T-cell (primary cell): ENCODE measurements at places on chromosomes 5 and 9. TPM values are rescaled to one million over a fixed set of nuclear protein-coding genes. Genes with fewer than 3 reads are reported as not detected.

The PTTG1 gene
- 14.0 TPM for total RNA-seq

- no peak for DNase-seq
- H3K4me1 ChIP-seq: no peaks in the 10 kb centered on the region
- H3K27ac ChIP-seq: no peak overlapping the region
- no peaks in the 10 kb centered on the region for H3K36me3 ChIP-seq
These were observed 28.5 kb downstream of the SPINK5 start for GRCh38 chr5:148091991-148092964.

The WNT8A gene
- not detected for total RNA-seq

The ADAMTS12 gene
- total RNA-seq: not detected

GRCh38 chr9:10387282-10387681, 225.5 kb downstream of the PTPRD start:
- no peaks in the 10 kb centered on the region for H3K36me3 ChIP-seq
- H3K27ac ChIP-seq: no peak overlapping the region
- no peak overlapping the region for H3K4me3 ChIP-seq
- no peak for DNase-seq
- no peaks in the 10 kb centered on the region for H3K27me3 ChIP-seq
- H3K4me1 ChIP-seq: no peaks in the 10 kb centered on the region

GRCh38 chr5:133440467-133441115, 171.8 kb downstream of the FSTL4 start:
- H3K4me1 ChIP-seq: no peaks in the 10 kb centered on the region
- no peak overlapping the region for H3K27ac ChIP-seq
- no peaks in the 10 kb centered on the region for H3K36me3 ChIP-seq
- H3K27me3 ChIP-seq: no peaks in the 10 kb centered on the region

- H3K4me3 ChIP-seq: no peak overlapping the region
- no peak overlapping the region for H3K27ac ChIP-seq
- H3K36me3 ChIP-seq: no peaks in the 10 kb centered on the region
- peaks cover 16% of the 10 kb centered on the region for H3K27me3 ChIP-seq
These were observed 76.7 kb downstream of the FGF1 start for GRCh38 chr5:142609142-142609541.

The CCDC187 gene
- not detected for total RNA-seq

DNA sequence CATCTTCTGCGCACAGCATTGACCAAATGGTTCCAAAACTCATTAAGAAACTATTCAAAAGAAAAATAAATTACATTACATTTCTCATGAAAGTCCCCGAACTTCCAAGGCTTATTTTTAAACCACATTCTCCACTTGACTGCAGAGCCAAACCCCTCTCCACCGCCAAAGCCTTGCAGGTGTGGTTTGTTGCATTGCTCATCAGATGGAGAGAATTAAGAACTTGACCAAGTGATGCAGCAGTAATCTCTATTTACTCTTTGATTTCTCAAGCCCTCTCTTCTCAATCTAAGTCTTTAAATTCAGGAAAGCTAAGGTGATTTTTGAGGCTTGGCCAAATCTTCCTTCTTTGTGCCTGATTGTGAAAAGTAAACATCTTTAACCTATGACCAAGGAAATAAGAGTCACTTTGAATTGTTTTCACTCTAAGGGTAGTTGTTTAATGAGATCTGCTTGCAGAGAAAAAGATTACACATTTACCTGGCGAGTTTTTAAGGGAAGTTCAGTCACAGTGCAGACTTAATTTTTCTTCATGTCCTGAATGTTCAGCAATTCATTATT, 290.5 kb upstream of the ITGA1 start:
- DNase-seq: no peak
- no peaks in the 10 kb centered on the region for H3K27me3 ChIP-seq
- no peaks in the 10 kb centered on the region for H3K4me1 ChIP-seq
- no peaks in the 10 kb centered on the region for H3K36me3 ChIP-seq
- H3K27ac ChIP-seq: no peak overlapping the region

DNA sequence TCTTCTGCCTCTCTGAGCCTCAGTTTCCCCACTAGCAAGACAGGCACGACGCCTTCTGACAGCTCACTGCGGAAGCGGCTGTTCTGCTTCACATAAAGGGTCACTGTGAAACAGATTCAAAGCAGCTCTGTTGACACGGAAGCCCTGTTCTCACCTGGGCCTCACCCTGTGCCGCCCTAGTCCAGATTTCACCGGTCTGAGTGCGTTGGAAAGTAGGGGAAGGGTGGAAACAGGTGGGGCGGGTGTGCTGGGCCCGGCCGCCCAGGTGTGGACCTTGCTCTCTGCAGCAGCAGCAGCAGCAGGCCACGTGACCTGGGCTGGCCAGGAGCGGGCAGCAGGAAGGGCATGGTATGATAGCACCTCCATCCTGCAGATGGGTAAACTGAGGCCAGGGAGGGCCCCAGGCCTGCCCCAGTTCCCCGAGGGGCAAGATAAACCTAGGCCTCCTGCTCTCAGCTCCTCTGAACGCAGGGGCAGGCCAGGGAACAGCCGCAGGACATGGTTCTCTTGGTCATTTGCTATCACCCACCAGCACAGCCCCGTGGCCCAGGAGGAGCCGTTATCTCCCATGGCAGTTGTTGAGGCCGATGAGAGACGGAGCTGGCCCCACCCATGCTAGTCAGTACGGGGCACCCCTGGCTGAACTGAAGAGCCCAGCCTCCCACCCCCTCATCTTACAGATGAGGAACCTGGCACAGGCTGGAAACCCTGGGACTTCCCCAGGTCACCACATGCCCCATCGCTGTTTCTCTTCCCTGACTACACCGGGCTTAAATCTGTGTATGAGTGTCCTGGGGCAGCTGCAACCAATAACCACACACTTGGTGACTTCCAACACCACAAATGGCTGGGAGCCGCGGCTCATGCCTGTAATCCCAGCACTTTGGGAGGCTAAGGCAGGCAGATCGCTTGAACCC, 12.1 kb downstream of the PTGES2 start:
- H3K27ac ChIP-seq: no peak overlapping the region
- no peak for DNase-seq
- H3K4me3 ChIP-seq: no peak overlapping the region
- H3K4me1 ChIP-seq: no peaks in the 10 kb centered on the region

The MRRF gene
- 27.7 TPM for total RNA-seq

The STPG3 gene
- total RNA-seq: not detected

The NTRK2 gene
- 0.12 TPM for total RNA-seq

GRCh38 chr5:93583768-93584595, 960 bp downstream of the NR2F1 start:
- H3K4me1 ChIP-seq: peaks cover 62% of the 10 kb centered on the region
- H3K27ac ChIP-seq: no peak overlapping the region
- H3K36me3 ChIP-seq: no peaks in the 10 kb centered on the region

The OLFML2A gene
- total RNA-seq: not detected

DNA sequence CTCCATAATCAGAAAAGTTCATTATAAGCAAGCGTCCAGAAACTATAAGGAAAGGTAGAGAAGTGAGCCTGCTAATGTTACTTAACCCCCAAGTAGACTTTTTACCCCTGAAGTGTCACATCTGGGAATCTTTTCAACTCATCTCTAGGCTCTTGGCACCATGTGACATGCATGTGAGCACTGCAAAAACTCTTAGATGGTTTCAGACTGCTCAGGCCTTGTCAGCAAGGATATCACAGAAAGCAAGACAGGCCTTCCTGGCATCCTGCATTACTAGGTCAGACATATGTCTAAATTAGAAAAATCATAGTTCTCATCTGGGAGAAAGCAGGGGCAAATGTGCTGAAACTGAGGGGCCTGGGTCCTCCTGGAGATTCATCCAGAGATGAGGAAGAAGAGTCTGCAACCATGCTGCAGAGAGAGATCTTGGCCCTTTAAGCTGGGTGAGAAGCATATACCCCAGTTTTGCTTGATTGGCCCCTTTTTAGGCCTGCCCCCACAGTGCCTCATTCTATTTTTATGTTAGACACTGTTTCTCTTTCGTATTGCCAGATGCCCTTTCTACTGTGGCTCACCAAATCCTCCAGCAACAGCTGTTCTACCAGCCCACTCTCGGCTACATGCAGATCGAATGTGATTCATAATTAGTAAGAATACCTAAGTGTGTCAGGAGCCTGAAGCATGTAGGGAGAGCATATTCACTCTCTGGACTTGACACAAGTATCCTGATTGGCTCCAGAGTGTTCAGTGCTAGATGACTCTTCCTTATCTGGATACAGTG, 19.0 kb downstream of the TMEM8B start:
- no peaks in the 10 kb centered on the region for H3K27me3 ChIP-seq
- H3K4me3 ChIP-seq: no peak overlapping the region
- H3K36me3 ChIP-seq: no peaks in the 10 kb centered on the region
- no peak overlapping the region for H3K27ac ChIP-seq
- DNase-seq: no peak

DNA sequence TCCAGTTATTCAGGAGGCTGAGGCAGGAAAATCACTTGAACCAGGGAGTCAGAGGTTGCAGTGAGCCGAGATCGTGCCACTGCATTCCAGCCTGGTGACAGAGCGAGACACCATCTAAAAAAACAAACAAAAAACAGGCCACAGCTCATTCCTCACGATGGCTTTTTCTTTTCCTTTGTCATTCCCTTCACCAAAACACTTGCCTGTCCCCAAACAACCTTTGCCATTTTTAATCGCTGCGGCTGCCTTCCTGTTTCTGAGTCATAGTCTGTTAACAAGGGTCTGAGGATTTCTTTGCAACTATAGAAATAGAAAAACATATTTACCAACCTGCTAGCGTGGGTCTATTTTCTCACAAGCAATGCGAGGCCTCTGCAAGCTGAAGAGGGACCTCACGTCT, 123.0 kb upstream of the FSTL4 start:
- DNase-seq: no peak

DNA sequence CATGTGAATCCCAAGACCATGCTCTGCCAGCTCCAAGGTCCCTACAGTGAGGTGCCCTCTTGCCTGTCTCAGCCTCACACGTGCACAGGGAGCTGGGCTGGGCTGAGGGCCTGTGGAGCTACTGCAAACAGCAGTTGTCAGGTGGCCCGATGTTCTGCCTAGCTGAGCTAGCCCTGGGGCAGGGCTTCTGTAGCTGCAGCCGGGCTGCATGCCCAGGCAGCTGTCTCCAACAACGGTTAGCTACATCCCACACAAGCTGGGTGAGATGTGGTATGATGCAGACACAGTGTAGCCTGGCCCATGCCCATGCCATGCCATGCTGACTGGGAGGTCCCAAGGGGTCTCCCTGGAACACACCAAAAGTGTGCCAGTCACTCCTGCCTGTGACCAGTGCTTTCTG, 62.0 kb downstream of the MACROH2A1 start:
- no peak overlapping the region for H3K4me3 ChIP-seq
- H3K27me3 ChIP-seq: no peaks in the 10 kb centered on the region
- peaks cover 17% of the 10 kb centered on the region for H3K36me3 ChIP-seq
- H3K27ac ChIP-seq: no peak overlapping the region
- H3K4me1 ChIP-seq: no peaks in the 10 kb centered on the region

GRCh38 chr5:111582993-111583601, 70.8 kb upstream of the STARD4 start:
- DNase-seq: no peak
- no peak overlapping the region for H3K27ac ChIP-seq
- H3K4me1 ChIP-seq: no peaks in the 10 kb centered on the region
- no peaks in the 10 kb centered on the region for H3K36me3 ChIP-seq

- H3K4me3 ChIP-seq: no peak overlapping the region
- no peaks in the 10 kb centered on the region for H3K27me3 ChIP-seq
These were observed 28.7 kb downstream of the STRBP start for GRCh38 chr9:123239726-123240125.

DNA sequence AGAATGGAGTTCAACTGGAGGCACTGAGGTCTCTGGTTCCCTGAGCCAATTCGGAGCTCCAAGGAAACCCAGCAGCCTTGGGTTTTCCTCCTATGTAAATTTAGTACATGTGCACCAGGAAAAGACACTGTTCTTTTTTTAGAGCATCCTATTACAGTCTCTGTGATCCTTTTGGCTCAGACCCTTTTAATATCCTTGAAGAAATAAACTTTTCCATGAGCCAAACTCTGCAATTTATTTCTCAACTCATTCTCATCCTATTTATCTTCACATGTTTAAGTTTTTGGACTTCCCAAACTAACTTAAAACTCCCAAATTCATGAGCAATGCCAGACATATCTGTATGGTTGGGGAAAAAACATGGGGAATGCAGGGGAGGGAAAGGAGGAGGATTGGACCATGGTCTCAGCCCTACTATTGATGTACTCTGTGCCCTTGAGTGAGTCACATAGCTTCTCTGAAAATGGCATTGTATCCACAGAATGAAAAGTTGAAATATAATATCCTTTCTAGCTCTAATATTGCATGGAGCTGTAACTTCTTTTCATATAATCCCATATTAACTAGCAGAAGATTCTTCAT, 76.6 kb downstream of the PAPPA start:
- DNase-seq: no peak
- H3K4me1 ChIP-seq: no peaks in the 10 kb centered on the region
- no peaks in the 10 kb centered on the region for H3K27me3 ChIP-seq

DNA sequence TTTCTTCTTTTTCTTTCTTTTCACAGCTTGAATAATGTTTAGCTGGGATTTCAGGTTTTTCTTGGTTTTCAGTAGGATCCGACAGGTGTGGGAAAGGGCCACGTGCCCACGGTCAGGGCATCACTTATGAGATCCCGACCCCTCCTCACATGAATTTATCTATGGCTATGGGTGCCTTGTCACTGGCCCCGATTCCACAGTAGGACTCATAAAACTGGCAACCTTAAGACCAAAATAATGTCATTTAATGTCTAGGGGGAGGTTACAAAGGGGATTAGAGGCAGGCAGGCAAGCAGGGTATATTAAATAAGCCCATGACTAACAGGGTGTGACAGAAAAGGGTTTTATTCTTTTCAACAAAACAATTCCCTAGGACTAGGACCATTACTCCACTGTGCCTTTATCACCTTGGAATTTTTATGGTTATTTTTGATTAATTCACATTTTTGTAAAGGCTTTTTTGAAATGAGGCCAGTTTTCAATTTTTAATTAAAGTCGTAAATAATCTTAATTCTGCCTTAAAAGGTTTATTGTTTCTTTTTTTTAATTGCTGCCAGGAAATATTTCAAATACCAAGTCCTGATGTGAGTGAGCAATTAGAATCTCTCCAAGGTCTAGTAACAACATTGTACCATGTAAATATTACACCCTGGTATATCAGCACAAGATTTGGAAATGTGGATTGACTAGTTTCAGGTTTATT, 370.4 kb downstream of the GLIS3 start:
- H3K4me3 ChIP-seq: no peak overlapping the region
- H3K4me1 ChIP-seq: no peaks in the 10 kb centered on the region
- no peak for DNase-seq
- no peak overlapping the region for H3K27ac ChIP-seq
- no peaks in the 10 kb centered on the region for H3K36me3 ChIP-seq

- no peaks in the 10 kb centered on the region for H3K27me3 ChIP-seq
- H3K4me1 ChIP-seq: no peaks in the 10 kb centered on the region
These were observed 277.6 kb downstream of the PSAT1 start for GRCh38 chr9:78574354-78575045.

DNA sequence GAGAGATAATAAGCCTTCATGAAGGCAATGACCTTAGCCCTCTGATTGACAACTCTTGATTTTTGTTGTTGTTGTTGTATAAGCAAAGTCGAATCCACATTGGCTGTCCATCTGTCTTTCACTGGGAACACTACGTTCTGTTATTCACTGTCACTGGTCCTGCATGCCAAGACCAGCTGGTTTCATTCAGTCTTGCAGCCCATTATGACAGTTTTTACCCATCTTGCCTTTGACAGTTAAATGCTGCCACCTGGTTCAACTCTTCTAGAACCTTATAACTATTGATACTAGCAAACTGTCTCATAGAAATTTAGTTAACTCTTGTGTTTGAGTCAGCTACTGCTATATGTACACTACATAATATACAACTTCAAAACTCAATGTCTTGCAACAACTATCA, 382.3 kb upstream of the CDH10 start:
- DNase-seq: no peak
- no peak overlapping the region for H3K4me3 ChIP-seq
- no peak overlapping the region for H3K27ac ChIP-seq
- H3K27me3 ChIP-seq: no peaks in the 10 kb centered on the region

The ENTPD8 gene
- total RNA-seq: not detected

- no peak overlapping the region for H3K4me3 ChIP-seq
- no peaks in the 10 kb centered on the region for H3K27me3 ChIP-seq
- H3K4me1 ChIP-seq: peaks cover 3% of the 10 kb centered on the region
- no peak for DNase-seq
These were observed 75.7 kb downstream of the ZSWIM6 start for GRCh38 chr5:61407706-61408270.
